ENCODE measurements at places on chromosomes 12 and 14.

GRCh38 chr12:109617491-109617890 is 43.9 kb downstream of the MVK start:
- no peak for DNase-seq

DNA sequence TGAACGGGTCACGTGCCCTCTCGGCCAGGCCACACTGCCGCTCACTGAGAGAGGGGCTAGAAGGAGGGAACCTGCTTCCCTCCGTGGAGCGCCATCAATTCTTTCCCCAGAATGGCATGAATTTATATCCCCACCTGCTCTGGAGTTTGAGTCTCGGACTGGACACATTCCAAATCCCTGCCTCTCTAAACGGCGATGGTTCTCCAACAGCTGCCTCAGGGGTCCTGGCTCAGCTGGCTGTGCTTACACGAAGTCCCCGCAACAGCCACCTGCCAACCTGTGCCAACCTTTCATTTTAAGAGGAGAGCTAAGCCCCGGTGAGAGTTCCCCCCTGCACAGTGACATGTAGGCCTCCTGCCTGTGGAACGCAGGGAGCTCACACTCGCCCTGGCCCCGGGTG is 73.2 kb downstream of the RIMBP2 start:
- DNase-seq: no peak

DNA sequence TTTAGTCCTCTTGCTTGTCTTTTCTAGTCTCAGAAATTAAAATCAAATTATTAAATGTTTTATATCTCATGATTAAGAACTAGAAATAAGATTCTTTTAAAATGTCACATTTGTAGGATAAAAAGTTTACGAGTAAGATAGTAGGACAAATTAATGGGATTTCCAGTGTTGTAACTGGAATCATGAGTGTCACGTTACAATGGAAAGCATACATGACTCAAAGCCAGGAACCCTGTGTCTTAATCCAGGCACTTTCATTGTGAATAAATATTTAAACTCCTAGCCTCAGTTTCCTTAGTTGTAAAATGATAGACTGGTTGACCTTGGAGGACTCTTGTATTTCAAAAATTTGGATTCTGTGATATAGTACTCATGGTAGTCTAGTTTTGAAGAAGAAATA is 84.9 kb downstream of the MIA2 start:
- no peak for DNase-seq

GRCh38 chr12:52437508-52437907 is 3.3 kb upstream of the KRT75 start:
- DNase-seq: no peak

DNA sequence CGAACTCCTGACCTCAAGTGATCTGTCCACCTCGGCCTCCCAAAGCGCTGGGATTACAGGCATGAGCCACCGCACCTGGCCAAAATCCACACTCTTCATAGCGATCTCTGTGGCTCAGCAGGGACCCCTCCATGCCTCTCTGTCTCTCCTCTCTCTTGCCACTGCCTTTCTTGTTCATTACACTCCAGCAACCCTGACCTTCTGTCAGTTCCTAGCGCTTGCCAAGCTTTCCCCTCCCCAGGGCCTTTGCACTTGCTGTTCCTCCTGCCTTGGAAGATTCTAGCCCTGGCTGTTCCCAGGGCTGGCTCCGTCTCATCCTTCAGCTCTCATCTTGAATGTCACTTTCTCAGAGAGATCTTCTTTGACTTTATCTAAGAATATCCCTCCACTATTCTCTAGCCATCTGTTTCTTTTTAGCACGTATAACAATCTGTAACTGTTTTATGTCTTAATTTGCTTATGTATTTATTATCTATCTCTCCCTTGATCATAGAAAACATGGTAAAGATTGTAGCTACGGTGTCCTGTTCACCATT is 38.9 kb upstream of the MAP1LC3B2 start:
- DNase-seq: no peak

DNA sequence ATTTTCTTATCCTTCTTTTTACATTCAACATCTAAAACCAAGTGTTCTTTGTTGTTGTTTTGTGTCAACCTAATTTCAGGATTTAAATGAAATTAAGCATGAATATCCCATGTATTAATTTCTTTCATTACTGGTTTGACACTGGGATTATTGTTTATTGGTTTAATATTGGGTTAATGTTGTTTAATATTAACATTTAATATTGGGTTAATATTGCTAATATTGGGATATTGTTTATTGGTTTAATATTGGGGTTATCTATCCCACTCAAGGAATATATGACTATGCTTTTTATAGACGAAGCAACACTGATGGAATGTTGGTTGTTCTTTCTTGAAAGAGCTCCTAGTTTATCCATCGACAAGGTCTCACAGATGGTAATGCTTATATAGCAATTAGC is 45.9 kb downstream of the TMPRSS12 start:
- no peak for DNase-seq

- DNase-seq: peak; percentile 82
Observed at GRCh38 chr14:45426685-45427282, 173.8 kb upstream of the MIS18BP1 start.

- no peak for DNase-seq
Observed at GRCh38 chr14:99141236-99141635, 130.8 kb downstream of the BCL11B start.

DNA sequence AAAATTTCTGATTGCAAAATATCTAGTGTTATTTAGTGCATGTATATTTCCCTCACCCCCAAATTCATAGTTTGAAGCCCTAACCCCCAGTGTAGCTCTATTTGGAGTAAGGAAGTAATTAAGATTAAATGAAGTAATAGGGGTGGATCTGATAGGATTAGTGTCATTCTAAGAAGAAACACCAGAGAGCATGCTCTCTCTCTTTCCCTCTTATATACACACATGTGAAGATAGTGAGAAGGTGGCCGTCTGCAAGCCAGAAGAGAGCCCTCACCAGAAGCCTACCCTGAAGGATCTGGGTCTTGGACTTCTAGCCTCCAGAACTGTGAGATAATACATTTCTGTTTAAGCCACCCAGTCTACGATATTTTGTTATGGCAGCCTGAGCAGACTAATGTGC is 120.3 kb downstream of the TMEM30B start:
- DNase-seq: peak; percentile 36

GRCh38 chr14:96816281-96816680 is 19.1 kb downstream of the VRK1 start:
- peak; percentile 37 for DNase-seq

DNA sequence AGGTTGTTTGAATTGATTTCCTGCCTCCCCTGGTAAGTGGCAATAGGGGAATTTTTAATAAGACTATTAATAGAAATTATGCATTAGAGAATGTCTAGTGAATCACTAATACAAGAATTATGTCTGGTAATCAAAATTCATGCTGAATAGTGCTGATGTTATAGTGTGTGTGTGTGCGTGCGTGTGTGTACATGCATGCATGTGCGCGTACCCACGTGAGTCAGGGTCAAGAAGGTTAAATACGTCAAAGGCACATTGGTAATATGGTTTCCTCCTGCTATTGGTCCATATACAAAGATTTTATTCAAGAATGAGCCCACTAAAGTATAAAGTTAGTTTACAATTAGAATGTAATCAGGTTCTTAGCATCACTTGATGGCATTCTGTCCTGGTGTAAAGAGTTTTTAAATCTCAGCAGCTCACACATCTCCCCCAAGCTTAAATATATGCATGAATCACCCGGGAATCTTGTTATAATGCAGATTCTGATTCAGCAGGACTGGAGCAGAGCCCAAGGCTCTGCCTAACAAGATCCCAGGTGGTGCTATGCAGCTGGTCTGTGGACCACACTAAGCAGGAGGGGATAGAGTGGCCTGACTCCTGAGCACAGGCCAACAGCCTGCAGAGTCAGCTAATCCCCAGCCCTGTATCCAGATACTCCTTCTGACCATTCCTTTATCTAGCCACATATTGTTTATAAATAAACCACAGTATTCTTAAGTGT is 43.9 kb downstream of the TTC9 start:
- no peak for DNase-seq

- DNase-seq: no peak
Observed at GRCh38 chr12:25200703-25201102, 5.7 kb downstream of the ETFRF1 start.

Measured in A673 (cell line).